ENCODE measurements at places on chromosomes 7 and 10.
A peak's percentile ranks its signal among the peaks of the same experiment; 100 is the strongest.

DNA sequence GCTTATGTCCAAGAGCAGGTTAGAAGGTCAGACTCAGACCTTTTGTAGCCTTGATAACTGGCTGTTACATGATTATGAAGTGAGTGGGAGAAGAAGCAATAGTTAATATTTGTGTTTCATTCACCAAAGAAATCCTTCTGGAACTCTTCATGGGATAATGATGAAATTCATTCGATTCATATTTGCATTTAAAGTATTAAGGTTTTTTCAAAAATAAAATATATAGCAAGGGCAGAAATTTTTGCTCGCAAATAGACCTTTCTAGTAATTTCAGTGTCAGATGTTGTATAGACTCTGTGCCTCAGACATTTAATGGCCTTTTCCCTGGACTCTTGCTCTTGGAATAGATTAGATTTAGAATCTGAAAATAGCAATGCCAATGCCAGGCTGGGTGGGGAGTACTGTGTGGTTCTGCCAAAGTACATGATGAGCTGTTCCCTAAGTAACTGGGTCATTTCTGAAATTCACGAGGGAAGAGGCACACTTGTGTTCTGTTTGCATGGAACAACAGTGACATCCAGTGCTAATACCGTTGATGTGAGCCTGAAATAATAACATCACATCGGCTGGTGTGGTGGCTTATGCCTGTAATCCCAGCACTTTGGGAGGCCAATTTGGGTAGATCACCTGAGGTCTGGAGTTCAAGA lies 119.2 kb downstream of the MBL2 start:
- no peak for DNase-seq

- no peak for DNase-seq
These were observed 46.0 kb downstream of the PRTFDC1 start for GRCh38 chr10:24906372-24906771.

DNA sequence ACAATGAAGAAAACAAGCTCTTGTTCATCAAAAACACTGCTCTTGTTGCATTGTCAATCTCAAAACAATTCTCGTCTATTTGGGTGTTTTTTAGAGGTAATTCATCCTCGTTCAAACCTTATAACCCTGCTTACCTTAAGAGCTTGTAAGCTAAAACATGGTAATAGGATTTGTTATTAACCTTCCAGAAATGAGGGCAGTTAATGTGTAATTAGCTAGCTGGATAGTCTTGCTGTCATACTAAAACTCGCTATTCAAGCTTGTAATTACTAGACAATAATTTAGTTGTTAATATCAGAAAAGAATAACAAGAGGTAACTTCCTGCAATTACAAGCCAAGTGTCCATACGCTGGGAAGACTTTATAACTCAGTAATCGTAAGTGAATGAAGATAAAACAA lies 101.6 kb downstream of the UBE2H start:
- no peak for DNase-seq

DNA sequence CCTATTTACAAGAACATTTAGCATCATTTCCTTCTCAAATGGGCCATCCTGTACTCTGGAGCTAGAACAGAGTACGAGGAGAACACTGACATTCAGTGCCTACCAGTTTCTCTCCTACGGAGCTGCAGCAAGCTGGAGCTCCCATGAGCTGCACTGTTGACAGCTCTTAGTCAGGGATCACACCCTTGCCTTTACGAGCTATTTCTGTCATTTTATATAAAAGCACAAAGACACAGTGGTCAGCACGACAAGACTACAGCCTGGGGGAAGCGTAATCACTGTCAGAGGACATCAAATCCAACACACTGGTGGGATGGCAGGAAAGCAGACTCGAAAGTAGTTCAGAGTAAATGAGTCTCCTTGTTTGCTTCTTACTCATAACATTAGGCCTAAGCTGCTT lies 2.7 kb downstream of the CDCA7L start:
- DNase-seq = peak; percentile 23

- no peak for DNase-seq
These were observed 2.1 kb upstream of the KAT6B start for GRCh38 chr10:74824184-74824899.

- DNase-seq = no peak
These were observed 77.6 kb downstream of the PFKFB3 start for GRCh38 chr10:6280291-6280690.

GRCh38 chr7:118153551-118154177 lies 30.3 kb upstream of the LSM8 start:
- DNase-seq = peak; percentile 39

DNA sequence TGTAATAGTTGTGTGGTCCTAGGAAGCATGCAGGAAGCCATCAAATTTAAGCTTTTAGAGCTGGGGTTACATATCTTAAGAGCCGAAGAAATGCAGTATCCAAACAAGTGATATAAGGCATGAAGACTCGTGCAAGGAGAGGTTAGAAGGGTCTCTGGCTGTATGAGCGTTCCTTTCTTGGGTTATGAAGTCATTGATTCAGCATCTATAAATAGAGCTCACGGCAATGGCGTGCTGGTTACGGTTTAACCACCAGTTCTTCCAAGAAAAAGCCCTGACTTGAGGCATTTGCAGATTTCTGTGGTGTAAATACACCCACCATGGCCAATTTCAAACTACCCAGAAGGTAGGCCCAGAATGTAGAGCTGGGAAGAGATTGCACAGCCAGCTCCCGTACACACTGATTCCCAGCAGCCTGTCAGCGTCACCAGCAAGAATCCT lies 72.0 kb upstream of the KAT6B start:
- no peak for DNase-seq

GRCh38 chr7:81430761-81431160 lies 339.1 kb downstream of the HGF start:
- DNase-seq = no peak

DNA sequence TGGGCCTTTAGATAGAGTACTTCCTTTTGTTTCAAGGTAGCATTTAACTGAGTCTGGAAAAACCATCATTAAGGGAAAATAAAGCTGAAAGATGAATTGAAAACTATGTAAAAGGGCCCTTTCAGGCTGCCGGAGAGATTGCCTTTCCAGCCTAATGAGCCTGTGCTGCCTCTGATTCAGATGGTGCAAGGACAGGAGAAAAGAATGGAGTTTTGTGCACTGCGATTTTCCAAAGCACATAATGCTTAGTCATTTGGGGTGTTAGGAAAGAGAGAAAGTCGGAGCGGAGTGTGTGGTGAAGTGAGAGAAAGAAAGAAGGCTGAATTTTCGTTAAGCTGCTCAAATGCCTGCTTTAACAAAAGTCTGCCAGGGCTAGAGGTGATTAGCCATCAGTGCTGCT lies 259.7 kb downstream of the PAXIP1 start:
- DNase-seq = no peak

DNA sequence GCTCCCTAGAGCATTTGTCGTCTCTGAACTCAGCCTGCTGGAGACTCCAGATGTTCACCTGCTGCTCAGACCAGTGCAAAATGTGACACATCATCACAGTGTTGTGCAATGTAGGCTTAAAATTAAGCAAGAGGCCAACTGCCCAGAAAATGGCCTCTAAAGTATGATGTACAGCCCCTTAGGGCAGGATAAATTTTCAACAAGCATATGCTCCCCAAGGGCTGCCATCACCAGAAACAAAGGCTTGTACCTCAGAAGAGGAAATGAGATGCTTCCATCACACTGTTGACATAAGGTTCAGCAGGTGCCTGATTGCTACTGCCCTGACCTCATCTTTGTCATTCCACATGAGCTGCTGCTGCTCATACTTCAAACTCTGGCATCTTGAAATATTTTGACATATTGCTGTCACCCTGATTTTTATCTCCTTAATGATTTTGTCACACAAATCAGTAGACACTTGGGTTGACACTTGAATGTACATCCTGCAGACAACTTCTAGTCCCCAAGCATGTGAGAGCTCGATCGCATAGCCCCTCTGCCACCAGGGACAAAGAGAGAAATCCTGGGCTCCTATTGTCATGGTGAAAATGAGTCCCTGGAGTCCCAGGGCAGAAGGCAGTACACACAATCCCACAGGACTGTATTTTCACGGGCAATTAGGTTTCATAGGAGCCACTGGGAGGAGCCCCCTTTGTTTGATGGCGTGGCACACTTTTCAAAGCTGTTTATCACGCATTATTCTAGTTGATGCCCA lies 219.7 kb upstream of the STK17A start:
- DNase-seq = no peak

- no peak for DNase-seq
These were observed 24.9 kb downstream of the KLF6 start for GRCh38 chr10:3760083-3760482.

All from HAP-1 (cell line).